Muscle of leg (tissue), 16 donors: ENCODE measurements at places on chromosomes 2 and 18.

- peak; percentile 24 for DNase-seq
Measured at GRCh38 chr2:64945973-64946768, 43.0 kb upstream of the SLC1A4 start.

GRCh38 chr18:64219517-64219916 is 70.6 kb upstream of the LINC00305 start:
- no peak for DNase-seq

DNA sequence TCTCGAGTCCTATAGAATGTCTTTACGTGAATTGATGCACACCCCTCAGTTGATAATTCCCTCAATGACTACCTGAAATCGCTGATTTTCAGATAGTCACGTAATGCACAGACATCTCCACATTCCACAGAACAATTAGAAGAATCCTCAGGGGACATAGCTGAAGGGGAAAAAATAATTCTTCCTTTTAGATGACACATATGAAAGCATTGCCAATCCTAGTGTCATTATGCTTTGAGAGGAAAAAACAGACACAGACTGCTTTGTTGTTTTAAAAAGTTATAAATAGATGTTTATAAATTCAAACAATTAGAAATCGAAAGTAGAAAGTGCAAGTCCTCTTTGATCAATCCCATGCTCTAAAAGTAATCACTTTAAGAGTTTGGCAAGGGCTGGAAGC is 100.6 kb upstream of the FN1 start:
- peak; percentile 38 for DNase-seq

DNA sequence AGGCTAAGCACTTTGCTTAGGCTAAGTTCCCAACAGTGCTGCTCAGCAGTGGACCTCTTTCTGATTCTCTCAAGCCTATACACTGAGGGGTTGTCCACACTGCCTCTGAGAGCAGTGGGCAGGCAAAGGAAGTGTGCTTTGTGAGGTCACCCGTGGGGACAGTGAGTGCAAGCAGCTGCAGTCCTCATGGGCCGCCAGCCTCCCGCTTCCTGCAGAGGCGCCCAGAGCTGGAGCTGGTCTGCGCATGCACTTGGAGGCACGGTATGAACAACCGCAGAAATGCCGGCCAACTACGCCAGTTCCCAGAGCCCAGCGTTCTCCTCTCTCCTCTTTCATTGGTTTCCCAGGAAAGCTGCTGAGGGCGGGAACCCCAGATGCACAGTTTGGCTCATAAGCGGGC is 149.5 kb upstream of the DLX2 start:
- peak; percentile 36 for DNase-seq

- DNase-seq: no peak
Measured at GRCh38 chr2:197958592-197959150, 154.3 kb downstream of the PLCL1 start.

- DNase-seq: no peak
Measured at GRCh38 chr18:48945953-48946217, 4.9 kb downstream of the SMAD7 start.

GRCh38 chr2:112481528-112482233 is at the start of gene TTL:
Gene TTL, plus strand, starts transcription at chr2:112482156. Its CDS starts 189 bp downstream, at chr2:112482345.
- DNase-seq: peak; percentile 91

GRCh38 chr2:140136366-140136765 is 1356.2 kb upstream of the NXPH2 start:
- no peak for DNase-seq
